ENCODE measurements at places on chromosomes 13 and 19.

- DNase-seq, result peak; percentile 37
These were observed 2889.6 kb upstream of the PCDH20 start for GRCh38 chr13:64305246-64305645.

DNA sequence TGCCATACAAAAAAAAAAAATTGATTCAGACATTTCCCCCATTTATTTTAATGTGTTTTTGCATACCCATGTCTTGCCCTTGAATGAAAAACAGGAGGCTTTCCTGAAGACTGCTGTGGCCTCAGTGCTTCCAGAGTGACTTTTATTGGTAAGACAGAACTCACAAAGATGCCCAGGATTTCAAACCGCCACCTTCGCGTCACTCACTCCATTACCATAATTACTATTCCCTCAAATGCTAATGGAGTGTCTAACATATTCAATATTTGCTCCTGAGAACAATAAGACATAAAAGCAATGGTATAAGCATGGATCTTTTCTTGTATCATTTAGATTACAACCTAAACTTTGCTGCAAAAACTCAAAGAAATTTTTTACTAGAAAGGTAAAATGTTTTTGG, 282.2 kb upstream of the SOX21 start:
- DNase-seq, result no peak

GRCh38 chr19:10339380-10339960, at the start of gene ICAM3:
Gene ICAM3 (minus strand): TSS chr19:10339624. CDS start chr19:10339614, 10 bp downstream.
- no peak for DNase-seq

- DNase-seq, result no peak
These were observed 184.9 kb downstream of the DIAPH3 start for GRCh38 chr13:59978862-59979261.

DNA sequence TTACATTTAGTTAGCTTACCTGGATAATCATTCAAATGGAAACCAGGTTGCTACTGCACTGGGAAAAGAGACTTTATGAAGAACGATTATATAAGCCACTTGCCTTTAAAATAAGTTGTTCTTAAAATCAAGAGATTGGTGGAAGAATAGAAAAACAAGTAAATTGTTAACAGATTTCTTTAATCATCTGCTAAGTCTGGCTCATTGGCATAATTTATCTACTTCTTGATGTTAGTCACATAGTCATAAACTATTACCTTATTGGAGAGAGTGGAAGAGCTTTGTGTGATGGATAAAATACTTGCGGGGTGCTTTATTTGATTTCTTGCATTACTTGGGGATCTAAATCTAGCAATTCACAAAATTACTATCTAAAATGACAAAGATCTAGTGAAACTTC, 6.8 kb downstream of the LSM14A start:
- no peak for DNase-seq

GRCh38 chr19:43425567-43426392, 11.1 kb downstream of the TEX101 start:
- peak; percentile 47 for DNase-seq

- DNase-seq, result peak; percentile 26
These were observed 767 bp upstream of the GPR18 start for GRCh38 chr13:99258946-99259345.

GRCh38 chr19:8608941-8609278, 1.6 kb downstream of the ADAMTS10 start:
- no peak for DNase-seq
